ENCODE measurements at places on chromosomes 6 and 20.

DNA sequence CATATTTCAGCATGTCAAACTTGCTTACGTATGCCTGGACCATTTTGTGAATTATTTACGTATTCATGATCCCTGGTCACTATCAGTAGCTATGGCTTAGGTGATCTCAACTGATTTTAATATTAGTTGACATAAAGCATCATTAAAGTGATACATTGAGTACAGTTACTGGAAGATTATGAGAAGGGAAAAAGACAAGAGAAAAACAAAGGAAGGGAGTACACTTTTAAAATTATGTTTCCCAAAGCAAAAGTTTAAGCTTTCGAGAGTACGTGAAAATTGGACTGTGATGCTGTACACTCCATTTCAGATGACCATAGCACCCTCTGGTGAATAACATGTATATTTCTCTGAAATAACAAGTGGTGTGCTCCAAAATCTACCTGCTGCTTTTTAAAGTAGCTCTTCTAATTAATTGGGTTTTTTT is 215.0 kb upstream of the HSF2 start:
- no peak for DNase-seq

DNA sequence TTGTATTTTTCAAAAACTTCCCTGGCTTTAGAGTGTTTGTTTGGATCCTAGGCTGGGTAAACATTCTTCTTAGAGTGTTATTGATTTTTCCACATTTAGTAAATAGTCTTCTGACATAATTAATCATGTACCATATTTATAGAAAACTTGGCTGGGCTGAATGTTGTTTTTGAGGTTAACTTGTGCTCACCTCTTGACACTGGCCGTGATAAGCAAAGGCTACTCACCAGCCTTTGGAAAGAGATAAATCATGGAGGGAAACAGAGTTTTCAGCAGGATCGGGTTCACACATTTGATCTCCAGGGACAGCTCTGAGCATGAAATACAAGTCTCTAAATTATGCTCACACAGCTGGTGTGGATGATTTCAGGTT is 6.2 kb upstream of the CD93 start:
- DNase-seq: no peak

- DNase-seq: no peak
Observed at GRCh38 chr6:135814043-135814442, 37.5 kb upstream of the PDE7B start.

DNA sequence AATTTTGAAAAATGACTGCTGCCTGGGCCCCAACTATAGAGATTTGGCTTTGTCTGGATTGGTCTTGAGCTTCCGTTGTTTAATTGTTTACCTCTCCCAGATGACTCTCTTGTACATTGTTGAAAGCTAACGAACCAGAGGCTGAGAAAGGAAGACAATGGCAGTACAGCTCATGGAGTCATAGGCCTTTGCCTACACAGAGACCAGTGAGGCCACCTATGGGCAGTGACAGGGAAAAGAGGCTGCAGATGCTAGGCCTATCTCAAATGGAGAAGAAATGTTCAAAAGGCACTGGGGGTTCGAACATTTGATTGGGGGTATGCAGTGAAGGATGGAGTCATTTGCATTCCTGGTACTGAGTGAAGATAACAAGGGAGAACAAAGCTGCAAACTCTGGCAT is 29.1 kb downstream of the OPN5 start:
- no peak for DNase-seq

- DNase-seq: no peak
Observed at GRCh38 chr20:62019144-62019805, 46.4 kb downstream of the TAF4 start.

DNA sequence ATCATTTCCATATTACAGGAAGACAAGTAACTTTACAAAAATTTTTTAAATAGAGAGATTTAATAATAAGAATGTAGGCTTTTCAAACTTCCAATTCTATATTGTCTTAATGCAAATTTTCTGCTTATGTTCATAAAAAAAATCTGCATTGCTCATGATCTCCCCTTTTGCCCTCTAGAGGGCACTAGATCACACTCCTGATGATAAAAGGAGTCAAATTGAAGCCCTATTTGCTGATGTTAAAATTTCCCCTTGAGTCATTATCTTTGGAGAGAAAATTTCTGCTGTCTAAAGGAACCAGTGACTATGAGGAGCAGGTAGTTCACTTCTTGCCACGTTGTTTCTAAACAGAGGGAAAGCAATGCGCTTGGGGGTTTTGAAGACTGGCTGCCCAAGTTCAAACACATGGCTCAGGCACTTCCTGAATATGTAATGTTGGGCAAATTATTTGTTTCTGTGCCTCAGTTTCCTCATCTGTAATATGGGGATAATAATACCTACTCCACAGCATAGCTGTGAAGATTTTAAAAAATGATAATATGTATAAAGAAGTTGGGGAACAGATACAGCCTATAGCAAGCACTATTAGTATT is 874.2 kb downstream of the TFAP2A start:
- no peak for DNase-seq

DNA sequence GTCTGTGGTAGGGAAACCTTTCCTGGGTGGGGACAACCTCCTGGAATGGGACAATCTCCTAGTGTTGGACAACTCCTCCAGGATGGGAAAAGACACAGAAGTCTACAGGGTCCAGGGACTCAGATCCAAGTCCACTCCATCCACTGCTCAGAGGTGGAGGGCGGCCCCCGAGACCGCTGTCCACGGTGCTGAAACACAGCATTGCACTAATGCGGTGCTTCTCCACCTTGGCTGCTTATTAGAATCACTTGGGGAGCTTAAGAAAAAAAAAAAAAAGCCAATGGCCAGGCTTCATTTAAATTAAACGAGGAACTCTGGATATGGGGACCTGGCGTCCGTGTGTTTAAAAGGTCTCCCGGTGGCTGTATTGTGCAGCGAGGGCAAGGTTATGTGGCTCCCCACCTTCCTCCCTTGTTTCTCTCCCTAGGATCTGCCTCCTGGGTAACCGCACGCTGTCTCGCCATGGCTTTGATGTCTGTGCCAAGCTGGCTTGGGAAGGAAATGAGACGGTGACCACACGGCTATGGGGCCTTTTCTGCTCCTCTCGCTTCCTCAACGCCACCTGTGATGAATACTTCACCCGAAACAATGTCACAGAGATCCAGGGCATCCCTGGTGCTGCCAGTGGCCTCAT is 12.0 kb downstream of the SLC12A5 start:
- no peak for DNase-seq

- DNase-seq: no peak
Observed at GRCh38 chr20:1505361-1505760, 14.1 kb upstream of the SIRPB2 start.

GRCh38 chr6:30600451-30600961 is 16.5 kb downstream of the PPP1R10 start:
- no peak for DNase-seq

DNA sequence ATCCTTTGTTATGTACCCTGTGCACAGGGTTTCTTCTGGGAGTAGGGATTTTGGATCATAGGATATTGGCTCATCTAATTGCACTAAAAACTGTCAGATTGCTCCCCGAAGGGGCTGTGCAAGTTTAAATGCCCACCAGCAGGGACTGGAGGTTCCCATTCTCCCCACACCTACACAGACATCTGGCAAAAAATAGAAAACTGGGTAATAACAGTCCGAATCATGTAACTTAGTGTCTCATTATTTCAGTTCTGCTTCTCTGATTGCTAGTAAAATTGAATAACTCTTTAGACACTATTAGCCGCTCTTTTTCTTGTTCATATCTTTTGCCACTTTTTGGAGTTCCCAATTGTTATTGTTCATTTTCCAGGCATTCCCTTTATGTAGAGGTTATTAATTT is 5.3 kb downstream of the PSMF1 start:
- DNase-seq: no peak

DNA sequence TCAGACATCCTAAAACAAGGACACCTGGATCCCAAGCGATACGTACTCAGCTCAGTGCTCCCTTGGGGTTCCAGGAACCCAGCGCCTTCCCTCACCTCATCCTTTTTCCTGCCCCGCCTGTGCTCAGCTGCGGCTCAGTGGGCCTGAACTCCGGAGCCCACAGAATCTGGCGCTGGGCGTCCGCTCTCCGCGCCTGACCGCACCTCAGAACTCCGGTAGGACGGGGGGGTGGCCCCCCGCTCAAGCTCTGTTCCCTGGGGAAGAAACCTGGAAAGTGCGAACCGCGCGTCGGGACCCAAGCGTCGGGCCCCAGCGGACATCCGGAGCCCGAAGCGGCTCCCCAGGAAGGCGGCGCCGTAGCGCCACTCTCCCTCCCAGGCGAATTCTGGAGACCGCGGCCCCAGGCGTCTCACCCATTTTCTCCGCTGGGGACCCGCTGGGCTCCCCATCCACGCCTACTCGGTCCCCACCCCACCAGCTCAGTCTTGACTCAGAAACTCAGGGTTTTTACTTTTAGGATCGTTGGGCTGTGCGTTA is 336 bp upstream of the LY6G5C start:
- no peak for DNase-seq

- DNase-seq: no peak
Observed at GRCh38 chr20:3258429-3258828, 19.4 kb upstream of the SLC4A11 start.

All from stimulated activated CD8-positive, alpha-beta memory T cell treated with anti-CD3 and anti-CD28 coated beads, Interleukin-4, amount 100 ng/mL, for 4 hours (primary cell).